ENCODE measurements at places on chromosomes 12 and 14.
A peak's percentile ranks its signal among the peaks of the same experiment; 100 is the strongest.

DNA sequence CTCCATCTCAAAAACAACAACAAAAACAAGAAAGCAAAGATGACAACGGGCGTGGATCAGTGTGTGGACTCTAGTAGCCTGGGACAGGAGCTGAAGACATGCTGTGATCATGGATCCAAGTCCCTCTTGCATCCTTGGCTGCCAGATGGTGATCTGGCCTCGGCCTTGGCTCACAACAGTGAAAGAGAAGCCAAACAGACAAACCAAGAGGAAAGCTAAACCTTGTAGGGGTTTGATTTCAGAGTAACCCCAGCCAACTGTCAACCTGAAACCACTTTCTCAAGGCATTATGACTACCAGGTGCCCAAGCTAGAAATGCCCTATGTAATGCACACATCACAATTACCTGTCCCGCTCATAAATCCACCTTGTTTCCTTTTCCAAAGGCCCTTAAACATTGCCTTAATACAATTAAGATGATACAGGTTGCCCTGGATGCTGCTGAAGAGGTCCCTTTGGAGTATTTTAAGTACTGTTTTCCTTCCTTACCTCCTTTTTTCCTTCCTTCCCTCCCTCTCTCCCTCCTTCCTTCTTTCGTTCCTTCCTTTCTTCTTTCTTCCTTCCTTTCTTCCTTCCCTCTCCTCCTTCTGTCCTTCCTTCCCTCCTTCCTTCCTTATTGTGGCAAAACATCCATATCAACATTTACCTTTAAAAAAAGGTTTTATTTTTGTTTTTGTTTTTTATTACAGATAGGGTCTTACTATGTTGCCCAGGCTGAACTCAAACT lies 41.4 kb upstream of the NINJ2 start:
- no peak for ATAC-seq

DNA sequence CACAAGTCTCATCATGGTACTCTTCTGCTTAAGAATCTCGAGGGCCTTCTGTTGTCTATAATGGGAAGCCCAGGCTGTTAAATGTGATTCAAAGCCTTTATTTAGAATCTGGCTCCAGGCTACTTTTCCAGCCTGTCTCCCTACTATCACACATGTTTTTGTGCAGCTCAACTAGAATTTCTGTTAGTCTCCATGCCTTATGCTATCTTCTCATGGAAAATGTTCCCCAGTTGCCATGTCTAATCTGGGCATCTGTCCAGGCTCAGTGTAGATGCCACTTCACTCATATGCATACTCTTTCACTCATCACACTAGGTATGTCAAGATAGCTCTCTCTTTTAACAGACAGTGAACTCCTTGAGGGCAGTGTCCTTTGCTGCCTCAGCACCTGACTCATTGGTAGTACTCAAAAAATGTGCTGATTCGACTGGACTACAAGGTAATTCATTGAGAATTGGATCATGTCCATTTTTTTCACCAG lies 145.3 kb downstream of the TTLL5 start:
- ATAC-seq, result no peak

GRCh38 chr12:3294481-3294911 lies 196.5 kb upstream of the PRMT8 start:
- ATAC-seq, result no peak

DNA sequence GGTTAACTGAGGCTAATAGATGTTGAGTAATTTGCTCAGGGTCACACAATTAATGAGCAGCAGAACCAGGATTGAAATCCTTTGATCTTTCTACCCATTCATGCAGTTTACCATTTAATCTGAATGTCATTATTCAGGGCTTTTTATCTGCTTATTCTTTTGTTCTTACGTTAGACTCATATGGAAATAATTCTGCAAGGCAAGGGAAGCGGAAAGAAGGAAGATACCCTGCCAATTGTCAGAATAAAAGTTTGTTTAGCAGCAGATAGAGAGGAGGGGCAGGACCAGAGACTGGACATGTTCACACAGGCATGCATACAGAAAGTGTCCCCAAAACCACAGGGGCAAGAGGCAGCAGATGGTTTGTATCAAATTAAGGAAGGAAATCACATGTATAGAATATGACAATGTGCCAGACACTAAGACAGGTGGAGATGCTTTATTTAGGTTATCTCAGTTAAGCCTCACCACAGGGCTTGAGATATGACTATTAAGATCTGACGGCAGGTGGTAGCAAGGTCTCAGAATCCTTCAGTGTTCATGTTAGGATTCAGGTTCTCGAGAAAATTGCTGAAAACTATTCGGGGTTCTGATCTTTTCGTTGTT lies 29.8 kb downstream of the BRMS1L start:
- ATAC-seq, result no peak

DNA sequence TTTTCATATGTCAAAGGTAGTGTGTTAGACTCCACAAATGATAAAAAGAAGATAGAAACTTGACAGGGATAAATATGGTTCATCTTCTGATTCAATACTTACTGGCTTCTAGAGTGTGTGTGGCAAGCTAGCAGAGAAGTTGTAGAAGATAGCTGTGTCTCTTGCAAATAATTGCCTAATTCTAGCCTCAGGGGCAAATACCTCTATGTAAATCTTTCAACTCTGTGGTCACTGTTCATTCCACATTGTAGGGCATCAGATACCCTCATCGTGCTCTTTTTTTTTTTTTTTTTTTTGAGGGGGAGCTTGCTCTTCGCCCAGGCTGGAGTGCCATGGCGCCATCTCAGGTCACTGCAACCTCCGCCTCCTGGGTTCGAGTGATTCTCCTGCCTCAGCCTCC lies 1.7 kb downstream of the OLR1 start:
- no peak for ATAC-seq

GRCh38 chr14:105023791-105024480 lies 3.1 kb upstream of the CDCA4 start:
- ATAC-seq, result no peak

DNA sequence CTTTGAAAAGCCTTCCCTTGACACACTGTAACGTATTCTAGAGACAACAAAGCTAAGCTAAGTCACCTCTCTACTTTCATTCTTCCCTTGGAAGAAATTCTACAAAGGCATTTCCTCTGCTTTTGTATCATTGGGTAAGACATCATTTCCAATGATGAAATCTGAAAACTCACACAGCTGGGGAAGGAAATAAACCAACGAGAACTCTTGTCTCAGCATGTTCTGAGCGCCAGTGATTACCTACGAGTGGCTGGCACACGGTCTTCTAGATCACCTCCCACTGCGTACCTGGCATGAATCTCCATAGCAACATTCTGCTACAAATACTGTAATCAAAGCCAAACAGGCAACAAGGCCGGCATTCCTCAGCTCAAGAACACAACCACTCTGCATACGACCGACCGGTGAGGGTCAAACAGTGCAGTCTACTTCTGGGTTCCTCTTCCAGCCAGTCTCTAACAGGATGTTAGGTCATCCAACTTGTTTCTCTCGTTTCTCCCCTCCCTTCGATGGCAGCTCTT lies 7.6 kb downstream of the VPS37B start:
- ATAC-seq, result peak; percentile 51

DNA sequence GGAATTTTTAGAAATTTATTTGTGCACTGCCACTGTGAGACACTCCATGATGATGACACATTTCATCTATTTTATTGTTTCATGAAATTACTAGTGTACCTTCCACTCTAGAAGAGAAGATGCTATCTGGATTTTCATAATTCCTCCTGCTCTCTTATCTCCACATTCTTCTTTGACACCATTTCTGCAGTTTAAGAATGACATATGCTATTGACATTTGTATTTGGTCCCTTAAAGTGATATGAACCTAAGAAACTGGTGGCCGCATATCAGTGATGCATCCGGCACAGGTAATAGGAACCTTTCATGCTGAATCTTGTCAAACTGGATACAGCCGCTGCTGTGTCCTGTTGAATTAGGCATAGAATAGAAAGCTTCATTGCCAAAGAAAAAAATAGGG lies 696.3 kb downstream of the TMEM121 start:
- ATAC-seq, result no peak

DNA sequence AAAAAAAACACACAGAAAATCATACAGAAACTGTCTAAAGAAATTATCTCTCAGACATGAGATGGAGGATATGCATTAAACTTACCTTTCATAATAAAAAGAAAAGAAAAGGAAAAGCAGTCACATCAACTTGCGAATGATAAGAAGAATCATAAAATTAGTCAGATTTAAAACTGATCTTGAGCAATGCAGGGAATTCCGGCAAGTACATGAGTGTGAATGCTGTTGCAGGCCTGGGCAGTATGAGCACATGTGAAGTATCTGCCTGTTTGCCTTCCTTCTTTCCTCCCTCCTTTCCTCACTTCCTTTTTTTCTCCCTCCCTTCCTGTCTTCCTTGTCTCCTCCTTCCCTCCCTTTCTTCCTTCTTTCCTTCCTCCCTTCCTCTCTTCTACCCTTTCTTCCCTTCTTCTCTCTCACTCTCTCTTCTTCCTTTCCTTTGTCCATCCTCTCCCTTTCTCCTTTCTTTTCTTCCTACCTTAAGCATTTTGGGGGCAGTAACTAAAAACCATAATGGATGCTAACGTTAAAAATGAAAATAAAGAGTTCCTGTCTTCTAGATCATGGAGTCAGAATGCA lies 38.5 kb upstream of the SLC6A15 start:
- ATAC-seq, result no peak

DNA sequence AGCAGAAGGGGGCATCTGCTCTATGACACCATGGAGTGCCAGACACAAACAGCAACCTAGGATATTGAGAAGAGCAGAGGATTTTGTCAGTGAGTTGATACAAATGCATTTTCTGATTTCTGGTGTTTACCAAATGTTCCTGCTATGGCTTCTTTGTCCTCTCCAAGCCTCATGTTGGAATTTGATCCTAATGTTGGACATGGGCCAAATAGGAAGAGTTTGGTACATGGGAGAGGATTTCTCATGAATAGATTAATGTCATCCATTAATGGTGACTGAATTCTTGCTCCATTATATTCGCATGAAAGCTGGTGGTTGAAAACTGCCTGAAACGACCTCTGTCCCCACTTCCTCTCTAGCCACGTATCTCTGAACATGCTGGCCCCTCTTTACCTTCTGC lies 1002.2 kb upstream of the FLRT2 start:
- no peak for ATAC-seq

- ATAC-seq, result no peak
Observed at GRCh38 chr12:32377344-32378055, 21.9 kb upstream of the FGD4 start.

DNA sequence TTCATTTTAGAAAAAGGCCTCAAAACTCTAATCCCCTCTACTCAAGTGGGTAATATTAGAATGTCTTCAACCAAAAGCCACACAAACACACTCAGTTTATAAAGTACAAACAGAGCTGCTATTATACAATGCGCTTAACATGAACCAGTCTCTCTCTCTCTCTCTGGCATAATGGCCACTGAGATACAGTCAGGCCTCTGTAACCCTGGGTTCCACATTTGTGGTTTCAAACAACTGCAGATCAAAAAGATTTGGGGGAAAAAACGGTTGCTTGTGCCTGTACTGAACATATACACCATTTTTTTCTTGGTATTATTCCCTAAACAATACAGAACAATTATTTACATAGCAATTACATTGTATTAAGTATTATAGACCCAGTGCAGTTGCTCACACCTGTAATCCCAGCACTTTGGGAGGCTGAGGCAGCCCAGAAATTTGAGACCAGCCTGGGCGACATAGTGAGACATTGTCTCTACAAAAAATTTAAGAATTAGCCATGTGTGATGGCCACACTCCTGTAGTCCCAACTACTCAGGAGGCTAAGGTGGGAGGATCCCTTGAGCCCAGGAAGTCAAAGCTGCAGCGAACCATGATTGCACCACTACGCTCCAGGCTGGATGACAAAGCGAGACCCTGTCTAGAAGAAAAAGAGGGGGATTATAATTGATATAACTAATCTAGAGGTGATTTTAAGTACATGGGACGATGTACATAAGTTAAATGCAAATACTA lies 5.6 kb downstream of the SLC11A2 start:
- ATAC-seq, result no peak

DNA sequence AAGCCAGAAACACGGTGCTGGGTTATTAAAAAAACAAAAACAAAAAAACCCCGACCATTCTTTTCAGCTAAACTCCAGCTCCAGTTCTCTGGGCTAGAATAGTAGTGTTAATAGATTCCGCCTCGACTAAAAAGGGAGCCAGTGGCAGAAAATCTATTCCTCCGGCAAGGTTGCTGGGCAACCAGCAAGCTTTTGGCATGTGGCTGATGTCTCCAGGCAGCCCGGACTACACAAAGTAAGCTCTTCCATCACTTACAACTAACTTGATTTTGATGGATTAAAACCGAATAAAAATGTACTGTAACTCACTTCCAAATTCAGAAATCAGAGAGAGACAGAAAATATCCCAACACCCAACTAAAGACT lies 126.4 kb upstream of the FOXN3 start:
- no peak for ATAC-seq

DNA sequence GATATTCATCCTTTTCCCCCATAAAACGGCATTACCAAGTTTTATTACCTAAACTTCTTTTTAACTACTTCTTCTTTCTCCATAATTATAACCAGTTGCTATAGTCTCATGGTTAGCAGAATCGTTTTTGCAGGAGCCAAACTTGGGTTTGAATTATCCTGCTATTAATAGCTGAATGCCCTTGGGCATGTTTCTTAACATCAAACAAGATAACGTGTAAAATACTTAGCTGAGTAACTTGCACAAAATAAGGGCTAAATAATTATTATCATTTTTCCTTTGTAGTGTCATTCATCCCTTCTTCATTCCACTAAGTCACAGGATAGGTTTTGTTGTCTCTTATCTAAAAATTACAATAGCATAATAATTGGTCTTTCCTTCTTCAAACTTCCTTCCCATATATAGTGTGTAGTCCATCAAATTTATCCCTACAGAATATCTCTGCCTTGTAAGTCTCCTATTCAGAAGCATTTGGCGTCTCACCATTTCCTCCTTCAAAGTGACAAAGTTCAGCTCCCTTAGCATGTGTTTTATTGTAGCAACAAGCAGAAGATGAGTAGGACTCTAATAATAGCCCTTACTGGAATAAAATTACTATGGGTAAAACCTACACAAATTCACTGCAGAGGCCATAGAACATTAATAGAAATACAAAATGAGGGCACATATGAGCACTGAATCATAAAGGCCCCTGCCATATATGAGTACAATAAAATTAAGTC lies 63.8 kb downstream of the FAR2 start:
- ATAC-seq, result no peak

DNA sequence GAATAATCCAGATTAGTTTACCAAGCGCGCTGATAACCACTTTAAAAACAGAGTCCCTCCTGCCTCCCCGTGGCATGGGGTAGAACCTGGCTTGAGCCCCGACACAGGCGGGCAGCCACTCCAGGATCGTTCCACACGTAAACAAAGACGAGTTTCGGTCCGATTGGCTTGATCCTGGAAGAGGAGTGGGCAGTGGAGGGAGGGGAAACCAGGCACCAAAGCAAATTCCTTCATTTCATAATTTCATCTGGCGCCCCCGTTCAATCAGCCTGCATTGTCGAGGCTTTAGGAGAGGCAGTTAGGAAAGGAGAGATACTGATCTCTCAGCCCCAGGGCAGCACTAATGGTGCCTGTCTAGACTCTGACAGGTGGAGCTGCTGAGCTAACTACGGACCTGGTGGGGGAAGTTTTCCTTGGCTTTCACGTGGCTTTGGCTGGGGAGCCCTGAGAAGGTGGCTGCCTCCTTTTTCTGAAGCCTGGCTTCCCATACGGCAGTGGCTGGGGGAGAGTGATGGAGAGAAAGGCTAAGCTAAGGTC lies 751 bp upstream of the GPRC5A start:
- peak; percentile 67 for ATAC-seq

Measured in activated CD4-positive, CD25-positive, alpha-beta regulatory T cell treated with anti-CD3 and anti-CD28 coated beads, Interleukin-2, amount 50 U/mL, for 24 hours (primary cell).